ENCODE measurements at places on chromosomes 6 and 20.

DNA sequence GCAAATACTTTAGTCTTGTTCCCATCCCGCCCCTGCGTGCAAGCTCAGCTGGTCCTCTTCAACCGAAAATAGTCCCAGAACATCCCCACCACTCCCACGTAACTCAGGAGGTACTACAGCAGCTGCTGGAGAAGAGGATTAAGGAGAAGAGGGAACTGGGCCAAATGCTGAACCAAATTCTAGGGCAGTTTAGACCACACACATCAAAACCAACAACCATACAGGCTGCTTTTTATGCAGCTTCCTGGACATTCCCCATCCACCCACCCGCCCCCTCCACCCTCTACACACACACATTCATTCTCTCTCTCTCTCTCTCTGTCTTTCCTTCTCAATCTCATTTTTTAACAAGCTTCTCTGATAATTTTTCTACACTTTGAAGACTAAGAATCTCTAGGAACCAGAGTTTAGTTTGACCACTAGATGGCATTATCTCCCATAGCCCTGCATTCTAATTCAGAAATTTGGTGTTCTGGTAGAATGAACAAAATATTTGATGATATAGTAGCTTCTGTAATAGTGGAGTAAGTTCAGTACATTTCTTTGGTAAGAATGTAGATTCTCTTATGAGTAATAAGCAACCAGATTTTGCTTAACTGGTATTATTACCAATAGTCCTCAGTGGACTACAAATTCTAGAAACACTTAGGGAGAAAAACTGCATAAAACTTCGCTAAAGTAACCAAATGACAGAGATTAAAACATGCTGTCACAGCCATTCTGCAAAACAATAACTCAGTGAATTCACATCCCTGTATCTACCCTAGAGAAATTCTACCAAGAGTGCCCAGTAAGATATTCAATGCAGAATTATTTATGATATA, 52.1 kb upstream of the BEND6 start:
- DNase-seq: peak; percentile 56

GRCh38 chr6:137957471-137957870, 90.4 kb downstream of the TNFAIP3 start:
- DNase-seq: no peak

GRCh38 chr6:168147205-168147738, 68.3 kb upstream of the FRMD1 start:
- no peak for DNase-seq

DNA sequence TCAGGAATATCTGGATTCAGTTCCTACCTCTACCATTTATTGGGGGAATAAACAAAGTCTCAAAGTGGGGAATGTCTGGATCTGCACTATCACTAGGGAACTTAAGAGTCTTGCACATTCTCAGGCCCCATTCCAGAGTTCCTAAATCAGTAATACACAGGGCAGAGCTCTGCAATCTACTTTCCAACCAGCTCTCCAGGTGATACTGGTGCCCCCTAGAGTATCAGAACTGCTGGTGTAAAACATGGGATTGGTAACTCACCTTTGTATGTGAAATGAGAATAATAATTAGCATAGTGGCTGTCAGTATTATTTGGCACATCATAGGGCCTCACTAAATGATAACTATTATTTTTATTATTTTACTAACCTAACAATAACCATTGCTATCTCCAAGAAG, 278.8 kb upstream of the IMPG1 start:
- no peak for DNase-seq

GRCh38 chr20:32231847-32232246, 24.2 kb downstream of the POFUT1 start:
- peak; percentile 55 for DNase-seq

DNA sequence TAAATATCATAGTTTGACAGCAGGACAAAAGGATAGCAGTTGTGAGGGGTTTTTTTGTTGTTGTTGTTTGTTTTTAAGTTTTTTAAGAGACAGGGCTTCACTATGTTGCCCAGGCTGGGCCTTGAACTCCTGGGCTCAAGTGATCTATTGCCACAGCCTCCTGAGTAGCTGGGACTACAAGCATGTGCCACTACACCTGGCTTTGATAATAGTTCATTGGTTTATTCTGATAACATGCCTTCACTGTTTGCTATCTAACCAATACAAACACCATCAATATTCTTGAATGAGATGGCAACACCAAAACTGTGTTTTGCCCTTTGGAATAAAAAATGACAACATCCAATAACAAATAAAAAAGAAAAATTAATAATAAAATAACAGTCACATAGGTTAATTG, 41.2 kb downstream of the FAM184A start:
- no peak for DNase-seq

DNA sequence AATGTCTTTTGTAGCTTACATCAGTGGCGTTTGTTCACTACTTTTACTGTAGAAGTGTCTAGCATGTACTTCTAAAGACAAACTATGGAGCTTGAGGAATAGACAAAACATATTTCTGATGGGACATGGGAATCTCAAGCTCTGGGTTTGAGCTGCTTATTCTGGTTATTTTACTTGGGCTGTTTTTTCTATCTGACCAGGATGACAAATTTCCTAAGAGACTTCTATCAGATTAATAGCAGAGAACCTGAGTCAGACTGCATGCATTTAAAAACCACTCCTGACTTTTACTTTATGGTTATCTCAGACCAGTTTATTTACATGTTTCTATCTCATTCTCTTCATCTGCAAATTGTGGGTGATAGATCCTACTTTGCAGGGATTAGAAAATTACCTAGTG, 1282.3 kb upstream of the GJE1 start:
- DNase-seq: no peak

GRCh38 chr6:110448846-110449540, 27.4 kb downstream of the SLC22A16 start:
- no peak for DNase-seq

- no peak for DNase-seq
These were observed at the start of gene RIPOR3 for GRCh38 chr20:50690650-50691572. Gene RIPOR3, minus strand, starts transcription at chr20:50691542. Its CDS starts 414 bp downstream, at chr20:50691128.

DNA sequence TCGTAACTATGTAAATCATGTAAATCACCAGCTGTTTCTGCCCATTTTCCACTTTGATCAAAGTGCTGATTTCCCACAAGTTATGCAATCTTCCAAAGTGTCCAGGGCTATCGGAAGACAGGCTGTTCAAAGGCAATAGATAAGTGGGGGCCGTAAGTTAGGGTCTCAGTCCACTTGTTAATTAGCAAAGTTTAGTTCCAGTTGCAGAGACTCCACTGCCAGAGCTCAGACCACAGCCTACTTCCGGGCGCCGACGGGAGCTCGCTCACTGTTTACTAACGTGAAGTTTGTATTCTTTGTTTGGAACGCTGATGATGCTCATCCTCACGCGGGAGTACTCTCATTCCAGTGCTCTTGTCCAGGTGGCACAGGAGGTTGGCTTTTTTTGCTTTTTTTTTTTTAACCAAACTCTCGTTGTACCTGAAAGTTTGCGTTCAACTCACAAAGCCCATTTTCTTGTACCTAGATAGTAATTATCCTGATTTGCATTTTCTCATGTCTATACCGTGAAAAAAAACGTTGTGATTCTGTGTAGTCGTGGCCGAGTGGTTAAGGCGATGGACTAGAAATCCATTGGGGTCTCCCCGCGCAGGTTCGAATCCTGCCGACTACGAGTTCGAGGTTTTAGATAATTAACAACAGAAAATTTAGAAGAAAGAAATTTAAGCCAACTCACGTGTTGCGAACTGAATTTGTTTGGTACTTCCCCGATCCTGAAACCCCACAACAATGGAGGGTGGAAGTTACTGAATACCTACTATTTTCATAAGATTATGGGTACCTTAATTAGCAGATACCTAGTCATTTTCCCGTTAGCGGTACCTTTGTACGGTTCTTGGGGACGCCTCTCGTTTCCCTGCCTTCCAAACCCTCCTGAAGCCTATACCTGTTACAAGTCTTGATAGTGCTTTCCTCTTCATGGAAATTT, 29.9 kb upstream of the ZNF184 start:
- peak; percentile 57 for DNase-seq

- DNase-seq: peak; percentile 76
These were observed 63.8 kb downstream of the MBOAT1 start for GRCh38 chr6:20148433-20148832.

Data from lung microvascular endothelial cell (primary cell).